ENCODE measurements at places on chromosomes 16 and 17. TPM values are rescaled to one million over a fixed set of nuclear protein-coding genes. Genes with fewer than 3 reads are reported as not detected.

DNA sequence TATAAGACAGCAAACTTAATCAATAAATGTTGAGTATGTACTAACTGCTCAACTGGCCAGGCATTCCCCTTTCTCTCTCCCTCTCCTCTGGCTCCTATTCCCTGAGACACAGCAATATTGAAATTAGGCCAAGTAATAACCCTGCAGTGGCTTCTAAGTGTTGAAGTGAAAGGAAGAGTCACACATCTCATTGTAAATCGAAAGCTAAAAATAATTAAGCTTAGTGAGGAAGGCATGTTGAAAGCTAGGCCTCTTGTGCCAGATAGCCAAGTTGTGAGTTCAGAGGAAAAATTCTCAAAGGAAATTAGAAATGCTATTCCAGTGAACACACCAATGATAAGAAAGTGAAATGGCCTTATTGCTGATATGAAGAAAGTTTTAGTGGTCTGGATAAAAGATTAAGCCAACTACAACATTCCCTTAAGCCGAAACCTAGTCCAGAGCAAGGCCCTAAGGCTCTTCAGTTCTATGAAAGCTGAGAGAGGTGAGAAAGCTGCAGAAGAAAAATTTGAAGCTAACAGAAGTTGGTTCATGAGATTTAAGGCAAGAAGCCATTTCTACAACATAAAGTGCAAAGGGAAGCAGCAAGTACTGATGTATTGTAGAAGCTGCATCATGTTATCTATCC, 35.4 kb upstream of the ABCC11 start:
- no peak for DNase-seq

GRCh38 chr17:12136243-12136642, 115.6 kb downstream of the MAP2K4 start:
- DNase-seq, result no peak

- DNase-seq, result no peak
These were observed 30.7 kb upstream of the GSE1 start for GRCh38 chr16:85582229-85582991.

Gene SHBG
- not detected for total RNA-seq

Gene MYH2
- not detected for total RNA-seq

- DNase-seq, result no peak
These were observed 252.8 kb upstream of the FOXF1 start for GRCh38 chr16:86257546-86257945.

- DNase-seq, result peak; percentile 44
These were observed 3.2 kb downstream of the ARHGAP27 start for GRCh38 chr17:45429339-45430005.

Gene PRSS33
- total RNA-seq, result not detected

DNA sequence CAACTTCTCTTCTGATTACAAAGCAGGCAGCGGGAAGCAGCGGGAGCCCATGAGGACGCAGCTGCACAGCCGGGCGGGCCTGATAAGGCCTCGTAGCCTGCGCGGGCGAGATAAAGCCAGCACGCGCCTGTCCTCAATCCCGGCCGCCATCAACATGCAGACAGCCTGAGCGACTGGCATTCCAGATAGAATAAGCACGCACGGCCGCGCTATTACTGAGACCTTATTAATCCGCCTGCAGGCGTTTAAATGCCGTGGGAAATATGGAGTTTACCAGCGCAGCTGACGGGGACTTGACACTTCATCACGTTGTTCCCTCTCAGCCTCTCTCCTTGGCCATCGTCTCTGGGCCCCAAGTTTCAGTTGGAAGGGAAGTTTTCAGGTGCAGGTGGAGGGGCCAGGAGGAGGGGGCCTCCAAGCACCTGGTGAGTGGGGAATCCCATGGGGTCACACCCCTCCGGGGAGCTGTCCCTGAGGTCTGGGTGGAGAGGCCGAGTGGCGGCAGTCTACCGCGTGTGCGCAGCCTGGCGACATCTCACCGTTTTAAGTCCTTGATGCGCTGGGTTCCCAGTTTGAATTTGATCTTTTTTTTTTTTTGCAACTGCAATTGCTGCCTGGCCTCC, 27.3 kb upstream of the CBFA2T3 start:
- DNase-seq, result no peak

GRCh38 chr16:56108724-56109123, 82.6 kb upstream of the GNAO1 start:
- DNase-seq, result no peak

DNA sequence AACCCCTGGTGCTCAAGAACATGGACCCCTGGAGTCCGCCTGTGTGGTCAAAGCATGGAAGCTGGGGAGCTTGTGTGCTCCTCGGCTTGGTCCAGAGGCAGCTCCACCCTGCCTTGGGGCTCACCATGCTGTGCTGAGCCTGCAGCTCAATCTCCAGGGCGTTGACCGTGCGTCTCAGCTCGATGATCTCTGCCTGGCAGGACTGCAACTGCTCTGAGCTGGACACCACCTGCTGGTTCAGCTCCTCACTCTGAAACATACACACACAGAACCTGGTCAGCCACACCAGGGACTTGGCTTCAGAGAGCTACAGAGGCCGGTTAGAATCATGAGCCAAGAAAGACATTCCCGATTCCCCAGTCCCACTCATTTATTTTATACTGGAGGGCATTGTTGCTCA, 2.7 kb downstream of the KRT35 start:
- DNase-seq, result no peak

Gene SULT1A2
- 2.3 TPM for total RNA-seq

Gene PNPO
- 55.4 TPM for total RNA-seq

Gene C16orf54
- total RNA-seq, result 0.52 TPM

Gene LDHD
- 27.7 TPM for total RNA-seq

Gene NPIPB6
- total RNA-seq, result not detected

- no peak for DNase-seq
These were observed 87.8 kb downstream of the PLXDC1 start for GRCh38 chr17:39063681-39064069.

DNA sequence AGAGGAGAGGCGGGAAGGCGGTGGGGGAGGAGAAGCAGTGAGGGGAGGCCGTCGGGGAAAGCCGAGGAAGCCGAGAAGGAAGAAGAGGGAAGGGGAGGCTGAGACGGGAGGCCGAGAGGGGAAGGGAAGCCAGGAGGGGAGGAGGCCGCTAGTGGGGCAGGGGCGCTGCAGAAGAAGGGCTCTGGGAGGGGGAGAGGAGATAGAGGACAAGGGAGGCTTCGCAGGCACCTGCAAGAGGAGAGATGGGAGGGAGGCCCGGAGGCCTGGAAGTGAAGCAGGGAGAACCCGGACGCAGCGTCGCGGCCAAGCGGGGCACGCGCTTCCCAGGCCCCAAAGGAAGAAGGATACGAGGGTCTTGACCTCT, 2.3 kb downstream of the C17orf58 start:
- no peak for DNase-seq

Gene AGRP
- not detected for total RNA-seq

DNA sequence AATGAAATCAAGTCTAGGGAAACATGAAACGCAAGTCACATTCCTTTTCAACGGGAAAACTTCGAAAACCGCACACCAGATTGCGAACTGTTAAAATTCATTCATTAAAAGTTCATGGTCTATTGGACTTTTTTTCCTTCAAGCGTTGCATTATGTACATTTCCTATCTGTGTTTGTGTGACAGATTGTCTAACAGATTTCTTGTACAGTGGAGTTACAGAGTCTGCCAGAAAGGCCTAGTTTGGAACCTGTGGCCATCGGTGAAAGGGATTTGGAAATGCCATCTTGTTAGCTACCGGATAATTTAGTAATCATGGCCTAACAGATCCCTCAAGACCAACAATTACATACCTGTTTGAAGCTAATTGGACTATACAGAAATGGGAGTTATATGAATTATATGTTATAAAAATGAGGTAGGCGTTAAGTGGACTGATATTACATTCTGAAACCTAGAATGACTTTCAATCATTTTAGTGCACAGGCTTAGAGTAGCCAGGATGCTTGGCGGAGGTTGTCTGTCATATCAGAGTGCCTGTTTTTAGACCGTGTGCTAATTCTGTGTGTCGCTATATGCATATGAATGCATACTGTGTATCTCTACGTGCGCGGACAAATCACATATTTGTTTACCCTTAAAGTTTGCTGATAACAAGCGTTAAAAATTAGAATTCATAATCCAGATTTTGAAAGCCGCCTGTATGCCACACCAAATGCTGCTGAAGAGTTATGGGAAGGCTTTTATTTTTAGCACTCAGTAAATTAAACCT, 885.4 kb upstream of the RBFOX1 start:
- DNase-seq, result no peak

Gene LITAFD
- total RNA-seq, result not detected

- peak; percentile 28 for DNase-seq
These were observed 674 bp downstream of the ZNF688 start for GRCh38 chr16:30570636-30571444.

DNA sequence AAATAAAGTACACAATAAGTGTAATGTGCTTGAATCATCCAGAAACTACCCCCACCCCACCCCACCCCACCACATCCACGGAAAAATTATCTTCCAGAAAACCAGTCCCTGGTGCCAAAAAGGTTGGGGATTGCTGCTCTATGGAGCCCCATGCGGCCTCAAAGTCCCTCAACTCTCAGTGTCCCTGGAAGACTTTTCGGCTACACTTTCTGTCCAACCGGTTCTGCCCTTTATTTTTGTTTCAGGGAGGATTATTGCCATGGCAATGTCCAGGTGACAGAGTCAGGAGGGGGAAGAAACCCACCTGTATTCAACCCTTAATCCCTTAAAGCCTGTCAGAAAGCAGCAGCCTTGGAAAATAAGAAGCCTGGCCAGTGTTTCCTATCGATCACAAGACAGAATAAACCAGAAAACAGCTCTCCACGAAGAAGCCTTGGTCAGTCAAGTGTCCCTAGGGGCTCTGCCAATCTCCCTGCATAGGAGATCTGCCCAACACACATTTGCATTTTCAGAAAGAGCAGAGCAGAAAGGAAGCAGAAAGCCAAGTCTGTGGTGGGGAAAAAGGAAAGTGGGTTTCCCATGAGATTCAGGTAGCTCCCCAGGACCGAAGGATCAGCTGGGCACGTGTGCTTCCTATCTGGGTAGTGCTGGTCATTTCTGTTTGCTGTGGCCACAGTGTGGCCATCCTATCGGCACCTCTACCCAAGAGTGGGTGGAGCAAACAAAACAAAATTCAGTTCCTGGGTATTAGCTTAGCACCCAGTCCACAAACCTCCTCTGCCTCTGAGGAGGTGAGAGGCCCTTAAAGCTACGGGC, 342.7 kb downstream of the SOX9 start:
- peak; percentile 79 for DNase-seq

Gene CDIPT
- 76.5 TPM for total RNA-seq

DNA sequence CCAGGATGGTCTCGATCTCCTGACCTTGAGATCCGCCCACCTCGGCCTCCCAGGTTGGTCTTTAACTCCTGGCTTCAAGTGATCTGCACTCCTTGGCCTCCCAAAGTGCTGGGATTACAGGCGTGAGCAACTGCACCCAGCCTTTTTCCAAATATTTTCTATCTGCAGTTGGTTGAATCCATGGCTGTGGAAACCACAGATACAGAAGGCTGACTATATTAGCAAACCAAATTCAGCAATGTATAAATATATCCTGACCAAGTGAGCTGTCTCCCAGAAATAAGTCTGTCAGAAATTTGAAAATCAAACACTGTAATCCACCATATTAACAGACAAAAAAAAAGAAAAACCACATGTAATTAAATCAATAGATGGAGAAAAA, 9.6 kb downstream of the CFDP1 start:
- no peak for DNase-seq

DNA sequence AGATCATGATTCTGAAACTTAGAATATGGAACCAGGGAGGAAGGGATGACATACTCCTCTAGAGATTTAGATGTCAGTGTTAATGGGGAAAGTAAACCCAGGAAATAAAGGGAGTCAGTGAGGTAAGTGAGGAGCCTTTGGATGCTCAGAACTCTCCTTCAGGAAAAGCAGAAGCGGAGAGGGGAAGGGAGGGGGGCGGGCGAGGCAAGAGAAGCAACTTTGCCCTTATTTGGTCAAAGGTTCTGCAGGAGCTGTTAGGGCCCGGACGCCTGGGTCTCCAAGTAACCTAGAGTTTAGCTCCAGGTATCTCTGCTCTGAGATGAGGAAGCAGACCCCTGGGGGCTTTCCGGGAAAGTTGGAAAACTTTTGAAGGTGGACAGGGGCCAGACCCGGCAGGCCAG, 1.3 kb downstream of the PFN1 start:
- no peak for DNase-seq

DNA sequence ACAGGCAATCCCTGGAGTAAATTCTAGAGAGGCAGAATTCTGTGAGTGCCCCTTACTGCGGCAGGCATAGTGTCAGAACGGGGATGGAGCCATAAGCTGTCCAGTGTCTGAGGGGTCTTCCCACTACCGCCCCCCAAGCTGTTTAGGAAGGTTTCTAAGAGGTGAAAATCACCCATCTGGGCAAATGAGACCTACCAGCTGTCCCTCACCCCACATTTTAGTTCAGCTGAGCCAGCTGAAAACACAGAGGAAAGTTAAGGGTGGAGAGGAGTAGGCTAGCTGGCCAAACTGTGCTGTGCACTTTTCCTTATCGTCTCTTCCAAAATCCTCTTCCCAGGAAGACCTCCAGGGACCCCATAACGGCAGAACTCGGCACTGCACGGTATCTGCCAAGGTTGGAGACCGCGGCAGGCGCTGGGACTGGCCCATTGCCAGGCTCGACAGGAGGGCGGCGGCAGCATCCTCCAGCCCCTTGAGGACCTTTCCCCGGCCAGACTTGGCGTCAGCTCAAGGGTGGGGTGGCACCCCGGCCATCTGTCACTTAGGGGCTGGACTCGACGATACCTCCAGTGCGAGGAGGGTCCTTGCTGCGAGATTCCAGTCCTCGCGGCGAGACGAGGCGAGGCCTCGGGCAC, 955 bp downstream of the ACLY start:
- peak; percentile 78 for DNase-seq

DNA sequence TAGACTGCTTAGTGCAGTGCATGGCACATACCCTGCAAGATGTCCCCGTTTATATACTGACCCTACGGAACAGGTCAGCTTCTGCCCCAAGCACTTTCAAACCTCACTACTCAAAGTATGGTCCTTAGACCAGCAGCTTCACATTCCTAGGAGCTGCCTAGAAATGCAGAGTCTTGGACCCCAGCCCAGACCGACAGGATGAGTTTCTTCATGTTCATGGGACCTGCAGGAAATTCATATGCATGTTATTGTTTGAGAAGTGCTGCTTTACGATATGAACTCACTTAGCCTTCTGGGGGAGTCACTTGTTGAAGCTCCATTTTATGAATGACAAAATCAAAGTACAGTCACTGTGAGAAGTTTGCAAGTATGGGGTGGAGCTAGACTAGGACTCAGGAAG, 82.6 kb downstream of the DYNLRB2 start:
- no peak for DNase-seq

DNA sequence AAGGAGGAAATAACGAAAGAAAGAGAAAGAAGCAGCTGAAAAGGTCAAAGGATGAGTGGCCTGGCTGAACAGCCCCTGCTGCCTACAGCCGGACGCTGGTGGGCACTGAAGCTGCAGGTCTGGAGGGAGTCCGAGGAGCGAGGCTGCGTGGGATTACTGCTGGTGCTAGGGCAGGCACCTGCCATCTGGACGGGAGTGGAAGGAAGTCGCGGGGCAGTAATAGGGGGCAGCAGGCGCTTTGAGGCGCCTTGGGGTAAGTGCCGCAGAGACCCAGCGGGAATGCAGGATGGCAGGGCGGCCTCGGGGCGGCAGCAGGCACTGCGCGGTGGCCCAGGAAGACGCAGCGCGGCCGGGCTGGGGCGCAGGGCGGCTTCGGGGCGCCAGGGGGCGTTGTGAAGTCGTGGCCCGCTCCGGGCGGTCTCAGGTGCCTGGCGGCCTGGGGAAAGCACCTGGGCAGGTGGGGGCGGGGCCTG, 303 bp upstream of the SCNN1G start:
- peak; percentile 91 for DNase-seq

- DNase-seq, result no peak
These were observed 157.5 kb upstream of the MON1B start for GRCh38 chr16:77033516-77033915.
